Esophagus squamous epithelium (tissue), 5 donors: ENCODE measurements at places on chromosomes 11 and 22. TPM values are rescaled to one million over a fixed set of nuclear protein-coding genes. Genes with fewer than 3 reads are reported as not detected.

The RAPSN gene
- not detected for total RNA-seq

The P4HA3 gene
- total RNA-seq, result 0.19 TPM

The ANO1 gene
- 17.5 TPM for total RNA-seq

The APOA5 gene
- not detected for total RNA-seq

The OR52N4 gene
- total RNA-seq, result not detected

The MUC5B gene
- 0.04 TPM for total RNA-seq

The NAALADL1 gene
- 19.6 TPM for total RNA-seq

The ARHGAP20 gene
- 4.8 TPM for total RNA-seq

The NXPE4 gene
- total RNA-seq, result 0.15 TPM

The CCDC15 gene
- 3.0 TPM for total RNA-seq

The KCNJ4 gene
- not detected for total RNA-seq

The LPXN gene
- 1.7 TPM for total RNA-seq

The STK33 gene
- total RNA-seq, result not detected

The FOLR1 gene
- 1.5 TPM for total RNA-seq

The SYVN1 gene
- 39.3 TPM for total RNA-seq

The OR8D1 gene
- total RNA-seq, result not detected

The POU2F3 gene
- total RNA-seq, result 2.9 TPM

The MCAT gene
- 25.9 TPM for total RNA-seq

The GAL3ST3 gene
- not detected for total RNA-seq

The OR4A47 gene
- total RNA-seq, result not detected

The SHANK2 gene
- total RNA-seq, result 3.9 TPM

The NPTXR gene
- 0.42 TPM for total RNA-seq

The PRR33 gene
- not detected for total RNA-seq

The BARX2 gene
- total RNA-seq, result 65.0 TPM

The ADM gene
- total RNA-seq, result 69.6 TPM

The CSTF3 gene
- 23.2 TPM for total RNA-seq

The OR4A16 gene
- not detected for total RNA-seq

The RASL10A gene
- not detected for total RNA-seq

The FBLN1 gene
- 119 TPM for total RNA-seq

The MOGAT2 gene
- not detected for total RNA-seq

The GRIK4 gene
- not detected for total RNA-seq

The NRIP3 gene
- 1.3 TPM for total RNA-seq

The SHISAL1 gene
- total RNA-seq, result 1.3 TPM

The VSIG2 gene
- 9.7 TPM for total RNA-seq

The CASP12 gene
- not detected for total RNA-seq
